ENCODE measurements at places on chromosomes 16 and 17. TPM values are rescaled to one million over a fixed set of nuclear protein-coding genes. Genes with fewer than 3 reads are reported as not detected.

The HEATR9 gene
- total RNA-seq, result 0.18 TPM

- DNase-seq, result no peak
Measured at GRCh38 chr16:1026057-1026783, 44.6 kb downstream of the SOX8 start.

GRCh38 chr16:19885451-19886072 is 914 bp upstream of the GPRC5B start:
- no peak for DNase-seq

The XPO6 gene
- total RNA-seq, result 234 TPM

DNA sequence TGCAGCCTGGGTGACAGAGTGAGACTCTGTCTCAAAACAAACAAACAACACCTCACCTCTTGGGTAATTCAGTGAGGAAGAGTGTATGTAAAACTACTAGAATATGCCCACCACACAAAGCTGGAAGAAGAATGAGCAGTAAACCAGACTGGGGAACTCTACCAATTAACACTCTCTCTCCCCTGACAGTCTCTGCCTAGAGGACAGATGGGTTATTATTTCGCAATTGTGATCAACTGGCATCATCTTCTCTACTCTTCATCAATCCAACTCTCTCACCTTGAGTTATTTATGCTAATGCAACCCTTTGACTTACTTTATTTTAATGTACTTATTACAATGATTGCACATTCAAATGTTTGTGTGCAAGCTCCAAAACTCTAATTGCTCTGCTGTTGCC is 205.6 kb downstream of the XYLT1 start:
- DNase-seq, result no peak

DNA sequence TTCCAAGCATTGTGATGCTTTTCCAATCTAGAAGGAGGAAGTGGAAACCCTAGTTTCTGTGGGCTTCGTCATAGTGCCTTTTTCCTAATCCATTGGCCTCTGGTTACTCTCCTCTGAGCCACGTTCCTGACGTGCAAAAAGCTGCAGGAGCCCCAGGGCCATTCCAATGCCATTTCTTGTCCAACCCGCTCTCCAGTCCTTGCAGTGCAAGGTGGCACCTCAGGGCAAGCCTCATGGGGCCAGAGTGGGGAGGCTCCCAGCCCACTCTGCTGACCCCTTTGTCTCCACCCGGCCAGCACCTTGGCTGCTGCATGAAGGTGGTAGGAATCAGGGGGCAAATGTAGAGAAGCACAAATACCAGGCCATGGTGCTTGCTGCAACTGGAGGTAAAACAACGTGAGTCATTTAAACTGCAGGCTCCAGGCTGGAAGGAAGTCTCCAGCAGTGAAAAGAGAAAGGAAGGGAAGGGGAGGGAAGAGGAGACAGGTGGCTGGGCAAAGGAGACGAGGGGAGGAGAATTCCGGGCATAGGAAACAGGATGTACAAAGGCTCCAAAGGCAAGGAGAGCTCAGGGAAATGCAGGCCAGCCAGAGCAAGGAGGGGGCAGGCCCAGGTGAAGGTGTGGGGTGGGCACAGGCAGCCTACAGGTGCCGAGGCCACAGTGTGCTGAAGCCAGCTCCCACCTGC is 168.2 kb upstream of the TNRC6C start:
- DNase-seq, result no peak

DNA sequence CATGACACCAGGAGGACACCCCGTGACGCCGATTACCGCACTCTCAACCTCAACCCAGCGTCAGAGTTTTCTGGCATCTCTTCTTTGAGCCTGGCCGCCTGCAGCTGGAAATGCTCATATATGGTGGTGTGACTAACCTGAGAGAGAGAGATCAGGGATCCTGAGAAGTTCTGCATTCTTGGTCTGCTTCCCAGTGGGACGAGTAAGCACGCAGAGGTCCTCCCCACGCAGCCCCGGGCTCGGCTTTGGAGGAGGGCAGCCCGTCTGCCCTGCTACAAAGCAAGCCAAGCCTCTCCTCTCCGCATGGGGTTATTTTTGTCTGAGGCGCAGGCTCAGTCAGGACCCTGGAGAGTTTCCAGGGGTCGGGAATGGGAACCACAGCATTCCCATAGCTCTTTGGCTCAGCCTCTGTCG is 16.5 kb downstream of the CRISPLD2 start:
- no peak for DNase-seq

The MMP28 gene
- total RNA-seq, result 0.50 TPM

- no peak for DNase-seq
Measured at GRCh38 chr16:20798364-20798763, 7.9 kb downstream of the ERI2 start.

The PLA2G10 gene
- total RNA-seq, result not detected

DNA sequence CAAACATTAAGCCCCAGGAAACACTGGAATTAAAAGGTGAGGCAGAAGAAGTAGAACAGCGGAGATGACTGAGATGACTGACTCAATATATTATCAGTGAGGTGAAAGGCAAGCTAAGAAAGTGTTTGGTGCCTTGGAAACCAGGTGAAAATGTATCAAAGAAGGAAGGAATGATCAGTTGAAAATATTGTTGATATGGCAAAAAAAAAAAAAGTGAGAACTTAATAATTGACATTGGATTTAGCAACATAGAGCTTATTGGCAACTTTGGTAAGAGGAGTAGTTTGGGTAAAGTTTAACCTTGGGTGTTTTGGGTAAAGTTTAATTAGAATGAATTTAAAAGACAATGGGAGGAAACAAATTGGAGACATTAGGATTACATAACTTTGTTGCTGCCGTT is 127.7 kb upstream of the MYOCD start:
- no peak for DNase-seq

GRCh38 chr17:47735536-47736011 is 2.5 kb downstream of the TBX21 start:
- peak; percentile 38 for DNase-seq

- no peak for DNase-seq
Measured at GRCh38 chr16:57297856-57298255, 13.4 kb upstream of the PLLP start.

DNA sequence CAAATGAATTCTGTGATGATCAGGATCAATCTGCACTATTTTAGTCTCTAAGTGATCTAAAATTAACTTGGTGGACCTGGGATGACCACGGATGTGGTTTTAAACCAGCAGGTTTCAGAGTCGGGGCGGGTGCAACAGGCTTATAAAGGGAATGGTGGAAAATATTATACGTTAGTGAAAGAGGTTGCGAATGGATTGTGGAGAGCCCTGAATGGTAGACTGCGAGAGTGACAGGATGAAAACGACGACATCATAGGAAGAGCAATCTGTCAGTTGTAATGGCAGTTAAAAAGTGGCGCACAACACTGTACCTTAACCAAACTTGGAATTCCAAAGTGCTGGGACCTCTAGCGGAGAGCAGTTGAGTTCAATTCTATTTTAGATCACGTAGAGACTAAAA is 1.2 kb upstream of the CYB5B start:
- no peak for DNase-seq

The KRTAP9-9 gene
- total RNA-seq, result not detected

DNA sequence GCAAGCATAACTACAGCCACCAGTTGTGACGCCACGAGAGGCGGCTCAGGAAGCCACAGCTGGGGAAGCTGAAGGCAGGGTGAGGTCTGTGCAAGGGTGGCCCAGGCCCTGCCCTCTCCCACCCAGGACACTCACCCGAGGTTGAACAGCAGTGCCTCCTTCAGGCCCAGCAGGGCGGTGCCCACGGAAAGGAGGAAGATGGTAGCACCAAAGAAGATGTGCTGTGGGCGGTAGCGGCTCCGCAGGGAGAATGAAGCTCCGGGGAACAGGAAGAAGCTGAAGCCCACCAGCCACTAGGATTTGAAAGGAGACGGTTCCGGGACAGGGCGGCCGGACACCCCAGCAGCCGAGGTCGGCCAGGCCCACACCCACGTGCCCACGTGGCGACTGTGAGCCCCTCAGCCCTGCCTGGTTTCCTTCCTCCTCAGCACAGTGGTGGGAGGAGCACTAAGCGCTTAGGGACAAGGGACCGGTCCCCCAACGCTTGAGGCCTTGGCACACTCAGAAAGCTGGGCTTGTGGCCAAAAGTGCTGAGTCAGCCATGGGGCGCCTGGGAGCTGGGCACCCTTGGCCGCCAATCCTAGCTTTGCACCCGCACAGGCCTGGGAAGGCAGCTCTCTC is 11.0 kb downstream of the CYB561 start:
- DNase-seq, result no peak

- DNase-seq, result no peak
Measured at GRCh38 chr17:32926183-32926582, 1.8 kb upstream of the TMEM98 start.

Data from activated naive CD8-positive, alpha-beta T cell treated with anti-CD3 and anti-CD28 coated beads for 36 hours (primary cell).